ENCODE measurements at places on chromosomes 5 and 9.

GRCh38 chr9:136697821-136698526, 10.7 kb upstream of the AGPAT2 start:
- no peak for DNase-seq

- DNase-seq = no peak
Measured at GRCh38 chr9:21813575-21814473, 11.4 kb downstream of the MTAP start.

DNA sequence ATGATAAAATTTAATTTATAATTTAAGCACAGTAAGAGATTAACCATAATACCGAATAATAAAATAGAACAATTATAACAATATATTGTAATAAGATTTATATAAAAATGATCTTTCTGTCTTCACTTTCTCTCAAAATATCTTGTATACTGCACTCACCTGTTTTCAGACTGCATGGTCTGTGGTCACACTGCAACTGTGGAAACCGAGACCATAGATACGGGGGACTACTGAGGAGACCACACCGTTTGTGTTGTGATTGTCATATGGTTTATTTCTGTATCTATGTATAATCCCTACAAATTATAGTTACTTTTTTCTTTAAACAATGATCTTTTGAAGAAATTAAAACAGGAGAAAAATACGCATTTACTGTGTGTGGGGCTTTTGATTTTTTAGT, 78.8 kb upstream of the TNFAIP8 start:
- no peak for DNase-seq

DNA sequence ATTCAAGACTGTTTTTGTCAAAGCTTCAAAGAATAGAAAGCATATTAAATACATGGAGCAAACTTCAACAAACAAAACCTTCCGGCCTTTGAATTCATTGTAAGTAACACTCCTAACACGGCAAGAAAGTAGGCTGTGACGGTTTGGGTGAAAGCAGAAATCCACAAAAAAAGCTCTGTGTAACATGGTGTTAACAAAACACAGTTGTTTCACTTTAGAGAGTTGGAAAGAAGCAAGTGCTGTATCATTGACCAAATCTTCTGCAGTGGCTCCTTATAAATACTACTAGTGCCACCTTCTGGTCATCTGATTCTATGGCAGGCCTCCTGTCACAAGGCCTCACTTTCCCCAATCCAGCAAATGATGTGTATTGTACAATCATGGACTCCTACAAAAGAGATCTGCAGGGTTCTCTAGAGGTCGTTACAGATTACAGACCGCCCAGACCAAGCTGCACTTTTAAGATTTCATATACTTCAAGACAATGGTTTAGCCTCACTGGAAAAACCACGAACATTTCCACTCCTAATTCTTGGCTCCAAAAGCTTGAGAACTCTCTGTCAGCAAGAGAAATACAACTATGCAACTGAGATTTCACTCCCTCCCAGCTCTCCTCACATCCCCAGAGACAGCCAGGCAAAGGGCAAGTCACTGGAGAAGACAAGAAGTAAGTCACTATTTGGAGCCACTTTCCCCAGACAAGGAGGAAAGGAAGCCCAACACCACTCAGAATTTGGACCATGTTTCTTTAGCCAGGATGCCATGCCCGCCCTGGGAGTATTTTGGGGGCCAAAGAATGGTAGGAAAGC, 196.2 kb downstream of the DTWD2 start:
- DNase-seq = no peak

Measured in activated gamma-delta T cell (primary cell).